ENCODE measurements at places on chromosomes 1 and 21.

DNA sequence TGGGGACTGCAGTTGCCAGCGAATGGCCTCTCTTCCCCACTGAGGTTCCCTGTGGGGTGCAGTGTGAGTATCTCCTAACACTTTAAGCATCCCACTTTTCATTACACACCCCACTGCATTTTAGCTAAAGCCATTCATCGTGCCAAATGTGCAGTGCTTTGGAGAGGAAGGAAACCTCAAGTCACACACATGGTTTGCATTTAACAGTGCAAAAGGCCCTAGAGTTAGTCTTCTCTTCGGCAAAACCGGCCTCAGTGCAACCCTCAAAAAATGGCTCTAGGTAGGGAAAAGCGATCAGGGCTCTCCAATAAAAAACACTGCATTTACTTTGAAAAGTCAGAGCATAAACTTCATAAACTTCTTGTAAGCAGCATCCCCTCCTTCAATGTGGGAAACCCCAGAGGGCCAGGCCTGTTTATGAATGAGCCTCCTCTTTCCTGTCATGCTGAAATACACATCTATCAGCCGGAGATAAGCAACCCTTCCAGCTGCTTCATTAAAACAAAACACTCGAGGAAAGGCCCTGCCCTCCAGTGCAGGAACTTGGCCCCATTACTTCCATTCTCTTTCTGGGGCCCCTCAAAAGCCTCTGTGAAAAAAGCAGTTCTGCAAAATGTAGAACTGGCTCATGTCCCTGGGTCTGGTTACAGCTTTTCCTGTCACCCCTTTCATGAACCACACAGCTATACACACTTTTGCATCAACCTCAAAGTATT, 184.0 kb downstream of the CDC7 start:
- no peak for DNase-seq

DNA sequence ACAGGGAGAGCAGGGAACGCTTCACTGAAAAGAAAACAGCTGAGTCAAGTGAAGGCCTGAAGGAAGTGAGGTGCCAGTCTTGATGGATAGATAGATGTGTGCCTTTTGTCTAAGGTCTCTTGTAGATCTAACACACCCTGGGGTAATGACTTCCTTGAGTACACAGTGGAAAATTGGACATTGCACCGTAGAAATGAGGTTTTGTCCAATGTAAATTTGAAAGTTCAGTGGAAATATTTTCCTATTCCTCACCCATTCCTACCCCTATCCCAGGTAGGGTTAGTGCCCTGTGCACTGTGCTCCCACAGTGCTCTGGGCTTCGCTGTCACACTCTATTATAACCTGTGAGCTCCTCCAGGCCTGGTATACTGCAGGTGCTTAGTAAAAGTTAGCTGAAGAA, 24.3 kb downstream of the ZMYND12 start:
- DNase-seq, result no peak

DNA sequence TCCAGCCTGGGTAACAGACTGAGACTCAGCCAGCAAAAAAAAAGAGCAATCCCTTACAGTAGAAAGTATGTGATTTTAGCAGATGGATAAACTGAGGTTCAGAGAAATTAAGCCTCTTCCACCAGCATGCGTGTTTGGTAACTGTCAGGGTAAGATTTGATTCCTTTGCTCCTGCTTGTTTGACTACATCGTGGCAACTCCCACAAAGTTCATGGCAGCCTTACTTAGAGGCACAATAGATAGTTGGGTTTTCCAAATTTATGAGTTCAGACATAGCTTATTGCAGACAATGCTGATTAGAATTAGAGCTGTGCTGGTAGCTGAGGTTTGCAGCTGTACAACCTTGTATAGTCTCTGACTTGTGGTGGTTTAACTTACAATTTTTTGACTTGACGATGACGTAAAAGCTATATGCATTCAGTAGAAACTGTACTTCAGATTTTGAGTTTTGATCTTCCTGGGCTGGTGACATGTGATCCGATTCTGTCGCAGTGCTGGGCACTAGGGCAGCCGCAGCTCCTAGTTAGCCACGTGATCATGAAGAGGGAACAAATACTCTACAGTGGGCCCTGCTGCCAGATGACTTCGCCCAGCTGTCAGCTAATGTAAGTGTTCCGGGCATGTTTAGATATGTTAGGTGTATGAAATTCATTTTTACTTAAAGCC, 167.8 kb downstream of the DHRS3 start:
- peak; percentile 41 for DNase-seq

DNA sequence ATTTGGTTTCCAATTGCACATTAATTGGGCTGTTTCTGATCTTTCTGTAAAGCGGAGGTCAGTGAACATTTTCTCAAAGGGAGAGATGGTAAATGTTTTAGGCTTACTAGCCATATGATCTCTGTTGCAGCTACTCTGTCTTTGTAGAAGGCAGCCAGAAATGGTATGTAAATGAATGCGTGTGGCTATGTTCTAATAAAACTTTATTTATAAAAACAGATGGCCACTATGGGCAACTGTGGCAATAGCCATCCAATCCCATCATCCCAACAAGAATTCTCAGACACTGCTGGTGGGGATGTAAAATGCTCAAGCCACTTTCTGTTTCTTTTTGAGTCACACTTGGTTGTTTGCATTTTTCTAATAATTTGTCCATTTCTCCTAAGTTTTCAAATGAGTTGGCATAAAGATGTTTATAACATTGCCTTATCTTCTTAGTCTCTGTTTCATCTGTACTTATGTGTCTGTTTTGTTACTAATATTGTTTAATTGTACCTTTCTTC, 448.8 kb upstream of the VAMP3 start:
- no peak for DNase-seq

- DNase-seq, result no peak
Observed at GRCh38 chr1:158101927-158102326, 78.8 kb upstream of the CD1D start.

GRCh38 chr21:43943512-43944077, 68.5 kb upstream of the TRAPPC10 start:
- no peak for DNase-seq

- no peak for DNase-seq
Observed at GRCh38 chr1:174839211-174839610, 160.5 kb upstream of the CACYBP start.

GRCh38 chr1:168116327-168116799, 20.4 kb downstream of the GPR161 start:
- no peak for DNase-seq

- no peak for DNase-seq
Observed at GRCh38 chr1:117301901-117302300, 65.3 kb upstream of the MAN1A2 start.

- no peak for DNase-seq
Observed at GRCh38 chr1:75785320-75785982, 605 bp upstream of the RABGGTB start.

- DNase-seq, result no peak
Observed at GRCh38 chr1:158494796-158495195, 22.8 kb downstream of the OR10R2 start.

- DNase-seq, result peak; percentile 49
Observed at GRCh38 chr1:22709891-22710700, 543 bp upstream of the EPHB2 start.

DNA sequence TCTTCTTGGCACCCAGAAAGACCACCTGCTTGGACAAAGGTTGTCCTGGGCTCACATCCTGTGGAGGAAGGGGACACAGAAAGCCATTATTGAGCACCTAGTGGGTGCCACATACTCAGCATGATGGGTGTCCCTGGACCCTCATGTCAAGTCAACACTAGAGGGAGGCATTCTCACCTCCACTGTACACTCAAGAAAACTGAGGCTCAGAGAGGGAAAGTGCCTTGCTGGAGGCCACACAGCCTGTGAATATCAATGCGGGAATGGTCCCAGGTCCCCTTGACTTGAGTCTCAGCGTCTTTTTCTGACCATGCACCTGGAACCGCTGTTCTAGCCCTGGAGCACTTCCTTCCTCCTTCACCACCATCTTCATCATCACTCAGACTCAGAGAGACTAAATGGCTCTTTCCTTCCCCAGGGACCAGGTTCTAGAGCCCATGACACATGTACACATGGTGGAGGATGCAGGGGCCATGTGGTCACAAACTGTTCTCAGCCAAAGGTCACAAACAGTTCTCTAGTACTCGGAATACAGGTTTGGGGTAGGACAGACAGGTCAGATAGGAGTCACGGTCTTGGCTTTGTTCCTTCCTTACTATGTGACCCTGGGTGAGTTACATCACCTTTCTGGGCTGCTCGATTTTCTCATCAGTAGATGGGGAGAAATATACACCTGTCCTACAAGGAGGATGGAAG, 89.2 kb upstream of the WNT4 start:
- no peak for DNase-seq

DNA sequence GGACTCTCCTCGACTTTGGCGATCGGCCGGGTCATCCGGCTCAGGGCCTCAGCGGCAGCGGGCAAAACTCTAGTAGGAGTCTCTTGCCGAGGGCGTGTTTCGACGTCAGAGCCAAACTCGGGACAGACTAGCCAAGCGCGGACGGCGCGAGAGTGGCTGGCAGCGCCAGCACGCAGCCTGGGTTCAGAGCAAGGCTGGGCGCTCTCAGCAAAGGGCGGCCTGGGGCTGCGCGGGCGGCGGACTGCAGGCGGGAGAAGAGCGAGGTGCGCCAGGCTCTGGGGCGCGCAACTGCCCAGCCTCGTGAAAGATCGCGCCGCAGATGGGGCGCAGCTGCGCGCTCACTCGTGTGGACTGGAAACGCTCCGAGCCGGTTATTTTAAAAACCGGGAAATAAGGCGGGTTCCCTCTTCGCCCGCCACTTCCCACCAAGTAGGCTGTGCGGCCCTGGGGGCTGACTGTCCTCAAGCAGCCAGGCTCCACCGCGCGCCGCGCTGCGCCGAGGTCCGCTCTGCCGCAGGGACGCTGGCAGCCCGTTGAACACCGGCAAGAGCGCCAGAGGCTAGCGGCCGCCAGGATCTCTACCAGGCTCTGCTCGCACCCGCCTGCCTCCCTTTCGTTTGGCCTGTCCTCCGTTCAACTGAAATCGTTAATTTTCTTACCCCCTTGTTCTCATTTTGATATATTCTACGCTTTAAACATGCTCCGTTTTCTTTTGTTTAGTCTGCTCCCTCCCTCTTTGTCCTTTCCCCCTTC, 2.4 kb downstream of the ALX3 start:
- no peak for DNase-seq

GRCh38 chr1:10969267-10969970, 43.0 kb upstream of the TARDBP start:
- no peak for DNase-seq

DNA sequence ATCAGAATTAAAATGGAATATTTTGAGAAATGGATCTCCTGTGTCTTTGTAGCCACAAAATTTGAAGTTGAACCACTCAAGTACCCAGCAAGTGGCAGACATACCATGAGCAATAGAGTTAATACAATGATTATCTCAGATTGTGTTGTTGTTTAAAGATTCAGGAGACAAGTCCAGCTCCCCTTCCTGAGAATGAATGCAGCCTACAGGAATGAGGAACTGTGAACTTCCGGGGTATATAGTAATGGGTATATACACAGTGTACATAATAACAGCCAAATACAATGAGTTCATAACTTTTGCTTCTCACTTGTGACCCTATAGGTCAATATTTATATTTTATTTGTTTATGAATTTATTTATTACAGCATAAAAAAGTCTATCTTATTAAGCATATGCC, 445.0 kb downstream of the SETD4 start:
- DNase-seq, result no peak

DNA sequence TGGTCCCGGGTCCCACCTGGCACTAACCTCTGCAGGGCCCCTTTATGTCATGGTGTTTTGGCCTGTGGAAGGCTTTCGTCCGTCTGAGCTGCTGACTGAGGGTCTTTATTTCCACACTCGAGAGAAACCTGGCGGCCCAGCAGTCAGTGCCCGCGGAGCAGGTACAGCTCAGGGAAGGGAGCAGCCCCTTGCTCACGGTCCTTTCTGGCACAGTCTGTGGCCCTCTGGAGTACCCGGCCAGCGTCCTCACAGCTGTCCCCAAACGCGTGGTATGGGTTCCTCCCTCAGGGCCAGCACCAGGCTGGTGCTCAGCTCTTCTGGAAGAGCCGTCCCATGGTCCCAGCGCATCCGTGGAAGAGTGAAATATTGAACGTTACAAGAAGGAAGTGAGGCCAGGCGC, 24.3 kb downstream of the SKI start:
- no peak for DNase-seq

DNA sequence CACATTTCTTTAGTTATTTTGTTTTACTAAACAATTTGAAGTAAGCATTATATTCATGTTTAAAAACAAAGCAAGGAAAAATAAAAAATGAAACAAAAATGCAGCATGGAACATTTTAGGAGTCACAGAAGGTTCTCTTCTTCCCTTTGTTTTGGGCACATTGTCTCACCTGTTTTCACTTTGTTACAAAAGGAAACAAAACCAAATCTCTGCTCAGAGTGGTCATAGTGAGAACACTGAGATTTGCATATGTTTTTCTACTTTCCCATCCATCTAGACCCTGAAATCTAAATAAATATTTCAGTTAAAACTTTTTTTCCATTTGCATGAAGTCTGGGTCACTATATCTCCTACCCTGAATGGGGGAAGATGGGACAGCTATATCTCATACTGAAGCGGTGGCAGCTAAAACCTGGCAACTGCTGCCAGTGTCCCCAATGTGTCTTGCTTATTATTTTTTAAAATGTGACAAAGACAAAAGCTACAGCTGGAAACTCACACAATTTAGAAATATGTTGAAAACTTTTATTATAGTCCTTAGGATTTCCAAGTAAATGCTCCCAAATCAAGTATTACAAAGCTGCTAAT, 3.5 kb downstream of the EXOC8 start:
- DNase-seq, result no peak

GRCh38 chr1:98184856-98185255, 264.0 kb upstream of the DPYD start:
- DNase-seq, result no peak

DNA sequence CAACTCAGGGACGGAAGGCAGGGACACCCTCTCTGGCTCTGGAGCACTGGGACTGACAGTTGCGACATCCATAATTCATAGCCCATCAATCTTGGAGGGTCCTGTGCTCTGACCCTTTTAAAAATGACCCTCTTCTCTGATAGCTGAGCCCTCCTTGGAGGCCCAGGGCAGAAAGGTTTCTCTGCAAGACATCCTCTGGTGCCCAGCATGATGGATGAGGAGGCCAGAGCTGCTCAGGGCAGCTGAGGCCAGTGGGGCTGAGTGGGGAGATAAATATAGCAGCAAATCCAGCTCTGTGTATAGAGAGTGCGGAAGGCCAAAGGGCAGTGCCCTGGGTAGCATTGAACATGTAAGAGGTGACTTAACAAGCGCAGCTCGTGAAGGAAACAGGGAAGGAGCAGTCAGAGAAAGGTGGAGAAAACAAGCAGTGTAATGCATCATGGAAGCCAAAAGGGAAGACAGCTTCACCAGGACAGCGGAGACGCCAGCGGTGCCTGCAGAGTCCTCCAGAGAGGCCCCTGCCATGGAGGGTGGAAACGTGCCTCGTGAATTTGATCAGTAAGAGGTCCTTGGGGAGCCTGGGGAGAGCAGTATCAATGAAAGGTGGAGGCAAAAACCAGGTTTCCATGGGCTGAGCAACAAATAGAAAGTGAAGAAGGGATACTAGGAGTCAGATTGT, 50.4 kb upstream of the FMOD start:
- DNase-seq, result no peak
